Activated CD8-positive, alpha-beta memory T cell treated with anti-CD3 and anti-CD28 coated beads, Interleukin-2, amount 10 ng/mL, durations not matched to agents 7 days and 5 days (primary cell): ENCODE measurements at places on chromosomes 2 and 18. TPM values are rescaled to one million over a fixed set of nuclear protein-coding genes. Genes with fewer than 3 reads are reported as not detected.

Gene STPG4
- 0.40 TPM for total RNA-seq

DNA sequence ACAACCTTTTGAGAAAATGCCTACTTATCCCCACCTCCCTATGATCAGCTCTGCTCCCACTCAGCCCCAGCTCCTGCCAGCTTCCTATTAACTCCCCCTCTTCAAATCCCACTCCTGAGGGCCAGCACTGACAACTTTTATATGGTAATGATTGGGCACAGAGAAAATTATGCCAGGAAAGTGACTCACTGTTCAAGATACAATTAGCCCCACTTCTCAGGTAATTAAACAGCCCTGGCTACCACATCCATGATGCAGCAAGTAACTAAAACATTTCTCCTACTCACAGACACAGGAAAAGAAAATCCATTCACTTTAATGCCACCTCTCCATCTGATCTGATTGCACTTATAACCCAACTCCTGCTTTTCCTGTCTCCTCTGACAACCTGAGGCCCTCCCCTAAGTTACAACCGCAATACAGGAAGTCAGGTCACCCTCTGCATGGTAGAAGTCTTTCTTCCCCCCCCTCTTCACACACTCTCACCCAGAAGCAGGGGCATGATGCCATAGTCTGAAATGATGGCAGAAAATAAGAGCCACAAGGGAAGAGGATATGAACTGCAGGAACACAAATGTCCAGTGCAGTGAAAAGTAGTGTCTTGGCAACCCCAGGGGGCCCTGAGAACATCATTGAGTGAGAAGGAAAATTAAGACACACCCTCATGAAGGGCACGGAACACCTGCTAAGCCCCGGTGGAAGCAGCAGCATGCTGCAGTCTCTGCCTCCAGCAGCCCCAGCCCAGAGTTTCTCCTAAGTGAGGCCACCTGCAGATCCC lies 54.4 kb downstream of the STK39 start:
- DNase-seq, result peak; percentile 67

Gene KRCC1
- total RNA-seq, result 20.0 TPM

- no peak for DNase-seq
These were observed 26.2 kb downstream of the BMP10 start for GRCh38 chr2:68845043-68845442.

DNA sequence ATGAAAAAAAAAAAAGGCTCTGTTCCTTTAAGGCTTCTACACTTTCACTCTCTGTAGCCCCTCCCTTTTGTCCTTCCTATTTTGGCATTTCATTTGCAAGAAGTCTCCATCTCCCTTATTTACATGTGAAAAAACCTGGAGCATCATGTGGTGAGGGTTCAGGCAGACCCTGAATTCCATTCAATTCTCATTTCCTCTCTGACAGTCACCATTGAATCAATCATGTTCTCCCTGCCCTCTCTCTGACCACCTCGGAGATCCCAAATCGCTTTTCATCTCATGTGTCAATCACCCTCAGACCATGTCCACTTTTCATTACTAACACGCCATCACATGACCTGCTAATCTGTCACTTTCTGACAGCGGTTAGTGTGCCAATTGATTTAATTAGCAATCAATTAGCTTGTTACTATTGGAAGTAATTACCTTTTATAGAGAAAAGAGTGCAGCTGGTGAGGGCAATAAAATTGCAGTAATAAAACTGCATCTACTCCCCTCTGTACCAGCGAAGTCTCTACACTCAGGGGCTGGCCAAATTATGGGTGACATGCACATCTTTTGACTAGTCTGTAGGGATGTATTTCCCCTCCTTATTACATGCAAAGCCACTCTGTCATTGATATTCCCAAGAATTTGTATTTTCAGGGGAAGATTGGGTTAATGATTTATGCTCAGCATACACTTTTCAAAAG lies 317.4 kb downstream of the EN1 start:
- DNase-seq, result no peak

- DNase-seq, result no peak
These were observed 173.5 kb downstream of the ETAA1 start for GRCh38 chr2:67570611-67571010.

GRCh38 chr2:182415771-182416170 lies 11.1 kb downstream of the PDE1A start:
- no peak for DNase-seq

DNA sequence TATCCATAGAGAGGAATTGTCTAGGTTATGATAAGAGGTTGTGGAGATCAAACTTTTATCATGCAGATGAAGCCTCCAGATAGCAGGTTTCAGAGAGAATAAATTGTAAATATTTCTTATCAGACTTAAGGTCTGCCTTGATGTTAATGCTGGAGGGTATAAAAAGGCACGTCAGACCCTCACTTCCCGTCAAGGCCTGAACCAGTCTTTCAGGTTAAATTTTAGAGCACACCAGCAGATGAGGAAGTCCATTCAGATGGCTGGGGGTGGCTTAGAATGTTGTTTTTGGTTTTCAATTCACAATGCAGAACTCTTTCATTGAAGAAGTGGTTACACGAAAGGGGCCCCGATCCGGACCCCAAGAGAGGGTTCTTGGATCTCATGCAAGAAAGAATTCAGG lies 144.4 kb upstream of the FBXO11 start:
- no peak for DNase-seq

- no peak for DNase-seq
These were observed 33.0 kb downstream of the REEP1 start for GRCh38 chr2:86304416-86304815.
